H1 (cell line): ENCODE measurements at places on chromosomes 11 and 22.

DNA sequence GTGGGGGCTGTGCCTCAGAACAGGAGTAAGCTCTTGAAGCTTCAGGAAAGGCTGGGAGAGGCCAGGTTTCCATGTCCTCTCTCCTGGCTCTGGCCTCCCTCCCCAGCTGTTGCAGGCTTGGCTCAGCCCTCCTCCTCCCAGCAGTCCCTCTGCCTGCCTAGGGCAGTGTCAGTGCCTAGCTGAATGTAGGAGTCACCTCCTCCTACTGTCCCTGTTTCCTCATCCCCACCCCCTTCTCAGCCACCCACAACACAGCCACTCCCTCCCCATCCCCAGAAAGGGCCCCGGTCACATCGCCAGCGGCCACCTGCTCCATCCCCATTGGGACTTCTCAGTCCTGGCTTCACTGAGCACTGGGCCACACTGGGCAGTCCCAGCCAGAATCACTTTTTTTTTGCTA, 2.9 kb upstream of the FBLN1 start:
- H3K27me3 ChIP-seq, result no peaks in the 10 kb centered on the region
- no peak for DNase-seq
- H3K4me3 ChIP-seq, result no peak overlapping the region
- no peak overlapping the region for H3K27ac ChIP-seq
- H3K4me1 ChIP-seq, result no peaks in the 10 kb centered on the region
- H3K36me3 ChIP-seq, result no peaks in the 10 kb centered on the region

- H3K4me1 ChIP-seq, result no peaks in the 10 kb centered on the region; the same call in 1 of the 2 replicates
- H3K36me3 ChIP-seq, result no peaks in the 10 kb centered on the region
- H3K27ac ChIP-seq, result no peak overlapping the region
- no peaks in the 10 kb centered on the region for H3K27me3 ChIP-seq
- DNase-seq, result no peak
- no peak overlapping the region for H3K4me3 ChIP-seq
These were observed 598.6 kb downstream of the DLG2 start for GRCh38 chr11:85028329-85029101.

- H3K27me3 ChIP-seq, result no peaks in the 10 kb centered on the region
- no peaks in the 10 kb centered on the region; the same call in 1 of the 2 replicates for H3K4me1 ChIP-seq
- no peak overlapping the region for H3K4me3 ChIP-seq
- no peak overlapping the region for H3K27ac ChIP-seq
- DNase-seq, result no peak
- H3K36me3 ChIP-seq, result no peaks in the 10 kb centered on the region
These were observed 33.4 kb downstream of the AMBRA1 start for GRCh38 chr11:46560300-46560991.

GRCh38 chr22:33227791-33228190, 169.6 kb upstream of the SYN3 start:
- no peaks in the 10 kb centered on the region for H3K27me3 ChIP-seq
- no peak overlapping the region for H3K4me3 ChIP-seq
- no peaks in the 10 kb centered on the region; the same call in 1 of the 2 replicates for H3K36me3 ChIP-seq
- H3K27ac ChIP-seq, result no peak overlapping the region

DNA sequence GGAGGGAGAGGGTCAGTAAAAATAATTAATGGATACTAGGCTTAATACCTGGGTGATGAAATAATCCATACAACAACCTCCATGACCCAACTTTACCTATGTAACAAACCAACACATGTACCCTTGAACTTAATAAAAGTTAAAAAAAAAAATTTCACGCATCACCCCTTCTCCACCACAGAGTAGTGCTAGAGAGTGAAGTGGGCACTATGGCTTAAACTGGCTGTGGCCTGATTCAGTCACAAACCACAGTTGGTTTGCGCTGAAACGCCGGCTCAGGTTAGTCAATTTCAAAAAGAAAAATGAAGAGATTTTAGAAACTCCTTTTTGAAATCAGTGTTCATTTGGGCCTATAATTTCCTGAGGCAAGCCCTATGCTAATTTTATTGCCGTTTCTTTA, 144.3 kb downstream of the TRPC6 start:
- H3K27ac ChIP-seq, result no peak overlapping the region
- no peak overlapping the region for H3K4me3 ChIP-seq
- H3K36me3 ChIP-seq, result no peaks in the 10 kb centered on the region
- H3K27me3 ChIP-seq, result no peaks in the 10 kb centered on the region
- no peak for DNase-seq

DNA sequence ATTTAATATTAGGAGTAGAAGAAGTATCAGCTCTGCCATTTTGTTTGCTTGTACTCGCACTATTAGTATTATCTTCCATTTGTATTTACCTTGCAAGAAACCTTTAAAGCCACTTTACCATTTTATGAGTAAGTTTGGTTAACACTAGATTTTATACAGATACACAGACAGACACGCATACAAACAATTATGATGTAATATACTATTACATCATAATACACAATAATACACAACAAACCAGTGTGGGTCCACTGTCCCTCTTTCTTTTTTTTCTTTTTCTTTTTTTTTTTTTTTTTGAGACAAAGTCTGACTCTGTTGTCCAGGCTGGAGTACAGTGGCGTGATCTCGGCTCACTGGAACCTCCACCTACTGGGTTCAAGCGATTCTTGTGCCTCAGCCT, 170.3 kb upstream of the NARS2 start:
- no peak for DNase-seq
- no peaks in the 10 kb centered on the region for H3K36me3 ChIP-seq
- H3K4me3 ChIP-seq, result no peak overlapping the region
- H3K27ac ChIP-seq, result no peak overlapping the region
- H3K4me1 ChIP-seq, result no peaks in the 10 kb centered on the region

- DNase-seq, result no peak
- no peaks in the 10 kb centered on the region for H3K36me3 ChIP-seq
- H3K4me1 ChIP-seq, result peaks cover 9% of the 10 kb centered on the region; the same call in 1 of the 2 replicates
- H3K27me3 ChIP-seq, result no peaks in the 10 kb centered on the region
These were observed 41.8 kb downstream of the LIF start for GRCh38 chr22:30204742-30205111.

GRCh38 chr11:33187998-33188722, 26.9 kb upstream of the CSTF3 start:
- peaks cover 5% of the 10 kb centered on the region; the same call in 1 of the 2 replicates for H3K4me1 ChIP-seq
- H3K27ac ChIP-seq, result no peak overlapping the region
- no peaks in the 10 kb centered on the region for H3K27me3 ChIP-seq
- DNase-seq, result no peak
- H3K36me3 ChIP-seq, result no peaks in the 10 kb centered on the region
